ENCODE measurements at places on chromosomes 5 and 9. TPM values are rescaled to one million over a fixed set of nuclear protein-coding genes. Genes with fewer than 3 reads are reported as not detected.

The CTSL gene
- total RNA-seq: 33.0 TPM

The NUDCD2 gene
- 17.5 TPM for total RNA-seq

The ACSL6 gene
- 34.2 TPM for total RNA-seq

DNA sequence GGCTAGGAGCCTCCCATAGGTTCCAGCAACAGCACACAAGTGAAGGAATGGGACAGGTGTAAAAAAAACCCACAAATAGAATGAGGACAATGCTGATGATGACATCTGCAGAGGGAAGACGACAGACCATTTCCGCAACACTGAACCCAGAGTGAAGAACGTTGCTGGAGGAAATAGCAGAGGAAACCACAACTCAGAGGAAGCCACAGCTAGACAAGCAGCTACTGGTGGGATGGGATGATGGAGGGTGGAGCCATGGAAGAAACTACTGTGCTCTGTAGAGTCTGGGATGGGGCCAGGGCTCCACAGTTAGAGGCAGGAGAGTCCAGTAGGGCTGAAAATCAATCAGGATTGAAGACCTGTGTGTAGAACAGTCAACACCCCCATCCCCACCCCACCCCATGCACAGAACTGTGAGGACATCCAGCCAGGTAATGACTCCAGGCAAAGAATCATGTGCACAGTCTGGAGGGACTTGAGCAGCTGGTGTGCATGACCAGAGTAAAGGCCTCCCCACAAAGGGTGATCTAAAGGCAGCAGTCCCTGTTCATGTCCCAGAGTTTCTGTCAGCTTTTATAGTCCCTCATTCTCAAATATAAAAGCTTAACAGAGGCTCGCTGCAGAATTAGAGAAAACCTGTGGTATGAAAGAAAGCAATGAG, 65.2 kb upstream of the SPIN1 start:
- no peak for DNase-seq

DNA sequence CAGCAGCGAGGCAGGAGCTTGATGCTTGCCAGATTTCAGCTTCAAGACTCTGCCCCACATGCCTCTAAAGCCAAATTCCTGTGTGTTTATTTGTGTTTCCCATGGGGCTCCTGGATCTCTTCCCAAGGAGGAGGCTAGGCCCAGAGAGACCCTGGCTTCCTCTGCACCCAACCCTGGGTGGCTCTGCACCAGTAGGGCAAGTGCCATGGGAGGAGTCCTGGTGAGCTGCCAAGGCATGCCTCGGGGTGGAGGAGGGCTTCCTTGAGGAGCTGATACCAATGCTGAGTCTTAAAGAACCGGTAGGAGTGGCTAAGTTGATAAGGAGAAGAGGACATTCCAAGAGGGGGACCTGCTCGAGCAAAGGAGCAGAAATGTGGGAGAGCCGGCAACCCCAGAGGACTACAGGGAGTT, 6.8 kb upstream of the TIFAB start:
- DNase-seq: no peak

- DNase-seq: no peak
Measured at GRCh38 chr5:154373729-154374179, 72.0 kb upstream of the SAP30L start.

All from frontal cortex (tissue), 4 donors.